Muscle of back (tissue), 13 donors: ENCODE measurements at places on chromosomes 7 and 10. TPM values are rescaled to one million over a fixed set of nuclear protein-coding genes. Genes with fewer than 3 reads are reported as not detected.
A peak's percentile ranks its signal among the peaks of the same experiment; 100 is the strongest.

Gene GNGT1
- not detected for polyA plus RNA-seq

DNA sequence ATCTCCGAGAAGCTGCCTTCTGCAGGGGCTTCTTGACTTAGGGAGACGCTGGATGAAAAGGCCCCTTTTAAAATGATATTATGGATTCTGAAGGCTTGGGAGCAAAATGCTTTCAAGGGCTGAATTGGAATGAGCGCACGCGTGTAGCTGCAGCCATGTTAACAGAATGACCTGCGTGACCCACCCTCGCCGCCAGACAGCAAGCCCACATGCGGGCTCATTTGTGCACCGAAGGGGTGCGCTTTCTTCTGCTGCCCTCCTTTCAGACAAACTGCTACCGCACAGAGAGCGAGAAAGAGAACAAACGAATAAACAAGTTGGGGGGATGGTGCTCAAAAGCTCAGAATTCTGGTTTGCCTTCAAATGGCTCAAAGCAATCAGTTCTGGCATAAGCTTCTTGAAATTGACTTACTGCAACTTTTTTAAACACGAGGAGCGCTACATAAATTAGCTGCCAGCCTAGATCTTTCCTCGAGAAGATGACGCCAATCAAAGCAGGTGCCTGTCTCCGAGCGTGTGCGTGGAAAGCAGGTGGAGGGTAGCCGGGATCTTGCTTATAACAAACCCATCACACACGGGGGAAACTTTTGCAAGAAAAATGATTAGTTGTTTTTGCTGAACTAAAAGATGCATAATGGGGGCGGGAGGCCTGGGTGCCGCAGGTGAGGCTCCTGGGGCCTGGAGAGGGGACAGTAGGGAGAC is 268.4 kb downstream of the MAD1L1 start:
- no peak for DNase-seq

DNA sequence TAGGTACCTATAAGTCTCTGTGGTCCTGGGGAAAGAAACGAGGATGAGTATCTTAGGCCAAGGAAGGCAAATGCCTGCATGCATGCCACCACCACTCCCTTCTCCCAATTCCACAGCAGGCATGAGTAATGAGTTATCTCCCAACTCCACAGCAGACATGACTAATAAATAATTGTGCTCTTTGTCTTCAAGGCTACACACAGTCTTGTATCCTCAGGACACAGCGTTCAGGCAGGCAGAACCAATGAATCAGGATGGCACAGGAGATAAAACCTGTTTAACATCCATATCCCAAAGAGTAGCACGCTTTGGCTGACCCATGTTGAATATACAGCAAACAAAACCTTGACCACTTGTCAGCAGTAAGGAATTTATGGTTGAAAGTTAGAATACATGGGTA is 229.7 kb upstream of the NFE2L3 start:
- DNase-seq: no peak

Gene SLC18A3
- not detected for polyA plus RNA-seq

DNA sequence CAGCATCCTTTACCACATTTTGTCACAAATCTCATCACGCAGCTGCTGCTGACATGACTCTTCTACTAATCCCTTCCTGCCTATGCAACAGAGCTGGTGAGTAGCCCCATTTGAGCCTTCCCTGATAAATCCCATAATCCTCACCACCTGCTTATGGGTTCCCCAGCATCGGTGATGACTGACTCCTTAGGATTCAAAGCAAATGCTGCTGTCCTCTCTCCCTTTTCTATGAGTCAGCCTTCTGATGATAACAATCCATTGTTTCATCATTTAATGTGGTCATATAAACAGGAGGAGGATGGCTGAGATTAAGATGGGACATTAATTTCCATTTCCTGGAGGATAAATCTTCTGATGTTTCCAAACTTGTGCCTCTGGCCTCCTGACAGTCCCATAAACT is 73.4 kb downstream of the SORCS1 start:
- DNase-seq: no peak

DNA sequence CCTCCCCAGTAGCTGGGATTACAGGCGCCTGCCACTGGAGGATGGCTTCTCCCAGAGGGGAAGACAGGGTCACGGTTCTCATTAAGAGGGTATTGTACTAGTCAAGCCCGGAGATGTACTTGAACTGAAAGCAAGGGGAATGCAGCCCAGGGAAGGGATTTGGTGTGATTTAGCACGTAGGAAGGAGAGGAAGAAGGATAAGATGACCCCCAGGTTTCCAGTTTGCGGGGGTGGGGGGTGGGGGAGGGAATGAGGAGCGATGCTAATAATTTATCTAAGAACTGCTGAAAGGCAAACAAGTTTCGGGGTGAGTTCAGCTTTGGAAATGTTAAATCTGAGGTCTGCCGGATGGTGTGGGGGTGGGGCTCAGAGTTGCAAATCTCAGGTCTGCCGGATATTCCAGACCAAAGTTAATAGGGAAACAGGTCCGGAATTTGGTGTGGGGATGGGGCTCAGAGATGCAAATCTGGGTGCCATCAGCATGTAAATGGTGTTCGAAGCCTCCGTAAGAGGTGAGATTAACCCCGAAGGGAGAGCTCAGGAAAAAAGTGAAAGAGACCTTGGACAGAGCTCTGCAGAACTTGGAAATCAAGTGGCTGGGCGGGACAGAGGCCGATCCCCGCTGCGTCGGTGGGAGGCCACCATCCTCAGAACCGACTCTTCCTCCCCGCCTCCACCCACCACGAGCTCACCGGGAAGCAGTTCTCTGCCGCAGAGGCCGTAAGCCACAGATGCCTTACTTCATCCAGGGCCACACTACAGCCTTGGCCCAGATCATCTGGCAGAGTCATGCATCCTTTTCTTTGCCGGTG is 1.6 kb upstream of the SEPHS1 start:
- peak; percentile 46 for DNase-seq

Gene STK31
- 0.88 TPM for polyA plus RNA-seq

GRCh38 chr10:124296121-124296812 is 122.5 kb downstream of the OAT start:
- peak; percentile 78 for DNase-seq

GRCh38 chr7:82676777-82677463 is 233.3 kb upstream of the CACNA2D1 start:
- DNase-seq: no peak

GRCh38 chr7:24510759-24511158 is 62.5 kb upstream of the PALS2 start:
- DNase-seq: no peak

DNA sequence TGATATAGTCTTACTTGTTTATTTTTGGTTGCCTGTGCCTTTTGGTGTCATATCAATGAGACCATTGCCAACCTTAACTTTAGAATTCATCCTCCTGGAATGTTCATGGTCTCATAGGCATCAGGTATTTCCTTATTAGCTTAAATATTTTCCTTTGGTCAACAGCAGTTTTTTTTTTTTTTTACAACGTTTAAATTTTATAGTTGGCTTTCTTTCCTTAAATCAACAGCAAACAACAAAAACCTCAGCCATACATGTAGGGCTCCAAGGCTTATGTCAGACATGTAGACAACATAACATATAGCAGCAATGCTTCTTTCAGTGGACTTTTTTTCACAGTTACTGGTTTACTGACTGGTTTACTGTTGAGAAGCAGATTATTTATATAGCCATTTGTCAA is 22.7 kb downstream of the ENTPD7 start:
- DNase-seq: no peak

Gene SNX8
- 38.1 TPM for polyA plus RNA-seq

Gene PLAC9
- 117 TPM for polyA plus RNA-seq

DNA sequence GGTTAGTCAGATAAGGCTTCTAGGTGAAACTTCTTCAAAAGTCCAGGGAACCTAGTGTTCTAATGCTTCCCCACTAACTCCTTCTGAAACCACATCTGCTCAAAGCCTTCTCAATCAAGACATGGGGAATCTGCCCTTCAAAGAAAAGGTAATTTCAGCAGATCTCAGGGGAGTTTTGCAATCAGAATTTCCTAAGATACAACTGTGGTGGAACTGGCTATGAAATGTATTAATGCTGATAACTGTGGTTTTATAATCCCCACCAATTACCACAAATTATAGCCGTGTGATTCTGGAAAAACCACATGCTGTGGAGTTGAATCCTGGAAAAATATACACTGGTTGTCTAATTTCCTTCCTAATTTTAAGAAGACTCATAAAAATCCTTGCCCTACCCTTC is 233.8 kb downstream of the SORCS1 start:
- no peak for DNase-seq

DNA sequence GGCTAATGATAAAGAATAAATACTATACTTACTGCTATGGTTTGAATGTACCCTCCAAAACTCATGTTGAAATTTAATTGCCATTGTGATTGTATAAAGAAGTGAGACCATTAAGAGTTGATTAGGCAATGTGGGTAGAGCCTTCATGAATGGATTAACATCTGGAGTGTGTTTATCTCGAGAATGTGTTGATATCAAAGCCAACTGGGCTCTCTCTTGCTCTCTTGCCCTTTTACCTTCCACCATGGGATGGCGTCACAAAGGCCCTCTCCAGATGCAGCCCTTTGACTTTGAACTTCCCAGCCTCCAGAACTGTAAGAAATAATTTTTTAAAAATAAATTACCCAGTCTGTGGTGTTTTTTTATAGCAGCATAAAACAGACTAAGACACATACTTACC is 50.1 kb upstream of the GHITM start:
- DNase-seq: no peak

GRCh38 chr10:17453373-17454091 is 863 bp downstream of the ST8SIA6 start:
- DNase-seq: no peak

DNA sequence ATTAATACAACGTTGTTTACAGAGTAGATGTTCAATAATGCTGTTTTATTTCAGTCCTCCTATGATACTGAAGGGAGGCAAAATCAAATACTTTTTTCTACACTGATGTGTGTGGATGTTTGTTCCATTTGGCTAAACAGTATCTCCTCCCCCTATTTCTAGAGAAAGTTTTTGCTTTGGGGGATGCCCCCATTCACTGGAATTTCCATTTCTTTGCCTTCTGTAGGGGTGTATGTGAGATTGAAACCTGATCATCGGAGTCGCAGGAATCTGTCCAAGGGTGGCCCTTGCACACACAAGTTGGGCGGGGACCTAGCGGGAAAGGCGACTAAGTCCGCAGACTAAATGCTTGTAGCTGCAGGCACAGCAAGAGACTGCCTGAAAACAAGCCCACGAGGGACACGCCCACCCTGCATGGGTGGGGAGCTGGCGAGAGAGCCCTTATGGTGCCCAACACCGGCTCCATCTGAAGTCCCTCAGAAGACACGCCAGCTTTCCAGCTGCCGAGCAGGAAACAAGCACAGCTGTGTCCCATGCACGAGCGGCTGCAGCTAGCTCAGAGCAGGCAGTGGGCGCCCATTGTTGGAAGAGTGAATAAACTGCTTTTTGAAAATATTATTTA is 58.0 kb downstream of the ESYT2 start:
- DNase-seq: peak; percentile 19

DNA sequence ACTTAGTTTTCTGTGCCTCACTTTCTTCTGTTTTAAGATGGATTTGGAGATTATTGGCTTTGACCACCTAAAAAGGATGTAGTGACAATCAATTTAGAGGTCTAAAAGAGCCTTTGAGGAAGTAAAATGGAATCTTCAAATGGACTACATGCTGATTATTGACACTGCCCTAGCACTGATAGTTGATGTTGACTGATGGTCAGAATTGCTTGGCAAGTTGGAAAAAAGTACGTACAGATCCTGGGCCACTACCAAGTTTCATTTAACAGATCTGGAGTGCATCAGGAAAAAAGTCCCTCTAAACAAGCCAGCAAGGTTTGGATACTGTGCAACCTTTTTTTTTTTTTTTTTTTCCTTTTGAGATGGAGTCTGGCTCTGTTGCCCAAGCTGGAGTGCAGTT is 81.1 kb downstream of the TCF7L2 start:
- no peak for DNase-seq

- no peak for DNase-seq
Measured at GRCh38 chr10:18109341-18109870, 30.8 kb upstream of the CACNB2 start.

GRCh38 chr7:45198986-45199385 is 41.4 kb downstream of the RAMP3 start:
- no peak for DNase-seq

GRCh38 chr10:72315611-72316385 is 38.9 kb downstream of the DNAJB12 start:
- peak; percentile 82 for DNase-seq

- no peak for DNase-seq
Measured at GRCh38 chr10:33859319-33860022, 525.0 kb upstream of the NRP1 start.

GRCh38 chr10:75540357-75540966 is 109.0 kb downstream of the LRMDA start:
- no peak for DNase-seq

DNA sequence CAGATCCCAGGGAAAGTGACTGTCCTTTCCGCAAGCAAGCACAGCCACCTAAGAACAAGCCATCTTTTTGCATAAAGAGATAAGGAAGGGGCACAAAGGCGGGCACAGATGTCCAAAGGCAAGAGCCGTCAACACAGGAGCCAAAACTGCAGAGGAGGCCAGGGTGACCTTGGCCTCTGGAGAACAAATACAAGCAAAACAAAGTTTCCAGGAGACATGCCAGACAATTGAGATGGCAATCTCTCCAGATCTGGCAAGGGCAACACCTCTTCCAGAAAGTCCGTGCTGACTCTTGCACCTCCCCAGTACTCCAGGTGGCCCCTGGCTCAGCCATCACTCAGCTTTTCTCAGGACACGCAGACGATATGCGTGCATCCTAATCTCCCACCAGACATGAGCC is 58.2 kb downstream of the TEX36 start:
- no peak for DNase-seq

DNA sequence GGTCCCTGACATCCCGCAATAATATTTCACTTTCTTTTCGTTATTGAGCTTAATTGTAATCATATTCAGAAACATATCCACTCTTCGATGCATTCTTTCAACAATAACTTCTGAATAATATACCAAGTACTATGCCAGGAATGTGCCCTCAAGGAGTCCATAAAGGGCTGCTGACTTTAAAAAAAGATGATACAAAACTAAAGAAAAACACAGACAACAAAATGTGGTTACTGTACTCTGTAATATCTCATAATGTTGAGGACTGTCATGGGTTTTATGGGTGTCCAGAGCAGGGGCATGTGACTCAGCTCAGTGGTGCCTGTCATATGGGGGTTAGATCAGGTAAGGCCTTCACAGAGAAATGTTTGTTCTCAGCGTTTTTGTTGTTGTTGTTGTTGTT is 73.7 kb downstream of the ARL4A start:
- no peak for DNase-seq

Gene FAM25C
- polyA plus RNA-seq: not detected

DNA sequence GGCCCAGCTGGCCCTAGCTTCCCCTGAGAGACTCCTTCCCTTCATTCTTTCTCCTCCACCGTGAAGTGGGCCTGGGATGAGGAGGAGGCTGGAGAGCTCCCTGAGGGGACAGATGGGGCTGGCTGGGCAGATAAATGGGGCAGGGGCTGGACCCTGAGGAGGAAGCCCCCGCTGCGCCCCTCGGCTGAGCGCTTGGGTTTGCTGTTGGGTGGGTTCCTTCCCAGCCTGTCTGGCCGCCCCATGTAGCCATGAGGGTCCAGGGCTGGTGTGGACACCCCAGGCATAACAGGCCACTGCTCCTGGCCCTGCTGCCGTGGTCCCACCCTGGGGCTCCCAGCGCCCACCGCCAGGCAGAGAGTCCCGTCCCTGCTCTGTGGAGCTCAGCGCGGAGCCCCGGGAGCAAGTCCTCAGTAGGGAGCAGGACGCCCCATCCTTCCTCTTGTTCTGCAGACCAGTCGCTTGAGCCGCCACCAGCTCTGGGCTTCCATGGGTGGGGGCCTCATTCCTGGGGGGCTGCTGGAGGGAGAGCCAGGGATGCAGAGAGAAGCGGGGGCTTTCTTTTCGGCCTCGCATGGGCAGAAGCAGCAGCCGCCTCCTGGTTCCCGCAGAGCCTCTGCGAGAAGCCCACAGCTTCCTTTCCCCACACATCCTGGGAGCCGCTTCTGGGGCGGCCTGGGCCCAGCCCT is 266.4 kb upstream of the TCERG1L start:
- DNase-seq: no peak

- DNase-seq: no peak
Measured at GRCh38 chr10:110898391-110898790, 20.6 kb downstream of the BBIP1 start.
